ENCODE measurements at places on chromosomes 16 and 17. TPM values are rescaled to one million over a fixed set of nuclear protein-coding genes. Genes with fewer than 3 reads are reported as not detected.
A peak's percentile ranks its signal among the peaks of the same experiment; 100 is the strongest.

Gene SPIRE2
- 1.2 TPM for total RNA-seq

Gene TEX19
- total RNA-seq: not detected

Gene SLX4
- 3.2 TPM for total RNA-seq

Gene EME1
- not detected for total RNA-seq

Gene MPP2
- 17.1 TPM for total RNA-seq

Gene HSD17B1
- 0.78 TPM for total RNA-seq

Gene SRSF1
- total RNA-seq: 90.9 TPM

Gene KCNH6
- total RNA-seq: not detected

Gene SSTR5
- 20.8 TPM for total RNA-seq

Gene ARHGDIA
- total RNA-seq: 113 TPM

GRCh38 chr17:61122326-61122913 lies 277.2 kb upstream of the TBX2 start:
- DNase-seq: no peak

GRCh38 chr17:19347323-19348080 lies 15.0 kb downstream of the B9D1 start:
- no peak for DNase-seq

DNA sequence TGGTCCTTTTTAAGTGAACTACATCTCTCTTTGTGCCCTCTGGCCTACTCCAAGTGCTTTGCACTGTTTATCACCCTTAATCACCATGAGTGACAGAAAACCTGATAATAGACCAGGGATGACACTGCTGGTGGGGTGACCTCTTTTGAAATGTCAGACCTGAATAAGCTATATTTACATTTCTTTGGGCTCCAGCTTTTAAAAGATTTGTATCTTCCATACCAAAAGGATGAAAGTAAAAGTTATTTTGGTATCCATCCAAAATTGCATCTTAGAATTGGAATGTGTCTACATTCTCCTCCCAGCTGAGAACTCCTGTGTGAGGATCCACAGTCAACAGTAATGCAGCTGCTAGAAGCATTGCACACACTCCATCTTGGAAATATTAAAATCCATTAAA lies 370.0 kb downstream of the CDH11 start:
- no peak for DNase-seq

GRCh38 chr17:34800661-34801060 lies 160.6 kb downstream of the CCT6B start:
- no peak for DNase-seq

- peak; percentile 20 for DNase-seq
These were observed 45.4 kb upstream of the ACSF3 start for GRCh38 chr16:89048090-89048725.

GRCh38 chr16:69787883-69788282 lies 25.8 kb downstream of the WWP2 start:
- DNase-seq: no peak

DNA sequence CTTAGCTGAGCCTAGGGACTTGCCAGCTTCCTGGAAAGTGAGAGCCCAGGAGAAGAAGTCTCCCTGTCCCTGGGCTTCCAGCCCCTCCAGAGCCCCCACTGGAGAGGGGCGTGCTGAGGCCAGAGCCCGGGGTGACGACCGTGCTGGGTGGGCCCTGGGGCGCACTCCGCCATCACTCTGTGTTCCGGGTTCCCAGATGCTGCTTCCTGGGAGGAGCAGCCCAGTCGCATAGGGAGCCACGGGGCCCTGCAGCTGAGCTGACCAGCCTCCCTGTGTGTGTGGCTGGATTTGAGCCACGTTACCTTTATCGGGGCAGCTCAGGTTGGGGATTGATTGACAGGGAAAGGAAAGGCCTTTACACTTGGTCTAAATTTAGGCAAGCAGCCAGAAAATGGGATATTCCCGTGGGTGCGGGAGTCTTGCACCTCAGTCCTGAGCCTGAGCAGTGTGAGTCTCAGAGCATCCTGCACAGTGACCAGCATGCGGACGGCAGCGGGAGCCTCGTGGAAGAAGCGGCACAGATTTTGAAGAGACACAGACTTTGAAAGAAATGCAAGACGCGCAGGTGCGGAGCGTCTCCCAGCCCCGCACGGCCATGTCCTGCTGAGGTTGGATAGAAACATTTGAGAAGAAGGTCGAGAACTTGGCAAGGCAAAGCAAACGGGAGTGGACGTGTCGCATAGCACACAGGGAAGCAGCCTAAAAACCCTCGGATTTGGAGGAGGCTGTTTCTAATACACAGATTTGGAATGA lies 51.3 kb upstream of the ZNF750 start:
- DNase-seq: no peak

GRCh38 chr17:81230043-81230820 lies 7.5 kb upstream of the CEP131 start:
- DNase-seq: peak; percentile 36

- DNase-seq: no peak
These were observed 15.6 kb upstream of the UTP6 start for GRCh38 chr17:31917065-31917529.

DNA sequence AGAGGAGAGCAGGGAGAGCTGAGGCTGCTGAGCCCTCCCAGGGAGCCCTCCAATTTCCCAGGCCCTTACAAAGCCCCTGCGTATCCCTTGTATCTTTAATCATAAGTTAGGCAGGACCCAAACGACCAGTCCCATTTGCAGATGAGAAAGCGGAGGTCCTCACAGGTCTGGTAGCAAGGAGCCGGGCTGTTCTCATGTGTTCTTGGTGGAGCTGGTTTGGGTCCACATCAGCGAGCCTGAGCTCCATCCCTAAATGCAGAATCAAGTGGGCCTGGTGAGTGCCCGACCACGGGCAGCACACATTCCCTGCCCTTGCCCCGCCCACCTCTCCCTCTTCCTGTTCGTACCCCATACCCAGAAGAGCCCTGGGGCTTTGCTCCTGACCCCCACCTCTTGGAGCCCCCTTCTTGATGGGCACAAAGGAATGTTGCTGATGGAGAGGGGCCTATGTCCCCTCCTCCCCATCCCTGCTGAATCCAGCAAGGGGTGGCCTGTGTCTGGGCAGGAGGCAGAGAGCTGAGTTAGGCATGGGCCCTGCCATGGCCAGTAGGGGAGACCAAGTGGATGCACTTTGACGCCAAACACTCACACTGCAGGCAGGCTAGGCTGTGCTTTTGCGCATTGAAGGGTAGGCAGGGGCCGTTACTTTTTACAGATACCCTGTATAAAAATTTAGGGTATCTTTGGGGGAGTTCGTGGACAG lies 18.3 kb upstream of the ADCY7 start:
- DNase-seq: no peak

GRCh38 chr16:31134625-31135534 lies 647 bp downstream of the PRSS8 start:
- no peak for DNase-seq

DNA sequence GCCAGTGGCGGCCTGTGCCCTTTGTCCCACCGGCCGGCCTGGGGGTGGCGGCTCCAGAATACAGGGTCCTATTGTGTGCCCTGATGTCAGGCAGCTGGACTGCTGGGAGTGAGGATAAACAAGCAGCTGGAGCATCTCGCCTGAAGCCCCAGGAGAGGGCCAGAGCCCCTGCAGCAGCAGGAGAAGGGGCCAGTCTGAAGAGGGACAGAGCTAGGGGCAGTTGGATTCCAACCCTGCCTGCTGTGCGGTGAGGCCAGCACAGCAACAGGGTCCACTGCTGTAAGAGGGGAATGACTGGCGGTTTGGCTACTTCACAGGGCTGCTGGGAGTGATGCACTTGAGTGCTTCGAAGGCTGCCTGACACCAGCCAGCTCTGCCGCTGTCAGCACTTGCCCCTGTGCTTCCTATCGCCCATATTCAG lies 25.0 kb downstream of the RAB11FIP4 start:
- DNase-seq: peak; percentile 76

GRCh38 chr16:24769806-24770205 lies 40.4 kb downstream of the TNRC6A start:
- no peak for DNase-seq
